Neural progenitor cell (in vitro differentiated cells): ENCODE measurements at places on chromosomes 1 and 21.

GRCh38 chr1:24224761-24225160 lies 37.7 kb upstream of the IFNLR1 start:
- DNase-seq, result no peak

GRCh38 chr1:165495858-165496205 lies 48.0 kb upstream of the LRRC52 start:
- no peak for DNase-seq

DNA sequence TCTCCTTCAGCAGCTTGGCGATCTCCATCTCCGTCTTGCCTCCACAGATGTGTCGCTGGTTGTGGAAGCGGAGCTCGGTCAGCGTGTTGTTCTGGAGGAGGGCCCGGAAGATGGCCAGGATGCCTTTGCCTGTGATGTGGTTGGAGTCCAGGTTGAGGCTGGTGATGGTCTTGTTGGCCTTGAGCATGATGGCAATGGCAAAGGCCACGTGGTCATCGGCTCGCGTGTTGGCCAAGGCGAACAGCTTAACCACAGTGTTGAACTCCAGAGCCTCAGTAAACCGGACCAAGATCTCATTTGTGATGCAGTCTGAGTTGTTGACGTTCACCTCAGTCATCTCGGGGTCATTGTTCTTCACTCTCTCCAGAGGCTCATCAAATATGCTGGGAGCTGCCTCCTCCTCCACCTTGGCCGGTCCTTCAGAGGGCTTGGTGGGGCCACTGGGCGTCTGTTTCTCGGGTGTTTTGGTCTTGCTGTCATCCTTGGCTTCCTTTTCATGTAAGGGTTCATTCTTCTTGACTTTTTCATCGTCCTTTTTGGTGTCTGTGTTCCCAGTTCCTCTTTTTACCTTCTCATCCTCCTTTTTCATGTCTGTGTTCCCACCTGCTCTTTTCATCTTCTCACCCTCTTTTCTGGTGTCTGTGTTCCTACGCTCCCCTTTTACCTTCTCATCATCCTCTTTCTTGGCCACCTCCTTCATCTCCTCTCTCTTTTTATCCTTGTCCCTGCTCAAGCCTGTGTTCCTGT lies 11.2 kb downstream of the SHISA4 start:
- no peak for DNase-seq

DNA sequence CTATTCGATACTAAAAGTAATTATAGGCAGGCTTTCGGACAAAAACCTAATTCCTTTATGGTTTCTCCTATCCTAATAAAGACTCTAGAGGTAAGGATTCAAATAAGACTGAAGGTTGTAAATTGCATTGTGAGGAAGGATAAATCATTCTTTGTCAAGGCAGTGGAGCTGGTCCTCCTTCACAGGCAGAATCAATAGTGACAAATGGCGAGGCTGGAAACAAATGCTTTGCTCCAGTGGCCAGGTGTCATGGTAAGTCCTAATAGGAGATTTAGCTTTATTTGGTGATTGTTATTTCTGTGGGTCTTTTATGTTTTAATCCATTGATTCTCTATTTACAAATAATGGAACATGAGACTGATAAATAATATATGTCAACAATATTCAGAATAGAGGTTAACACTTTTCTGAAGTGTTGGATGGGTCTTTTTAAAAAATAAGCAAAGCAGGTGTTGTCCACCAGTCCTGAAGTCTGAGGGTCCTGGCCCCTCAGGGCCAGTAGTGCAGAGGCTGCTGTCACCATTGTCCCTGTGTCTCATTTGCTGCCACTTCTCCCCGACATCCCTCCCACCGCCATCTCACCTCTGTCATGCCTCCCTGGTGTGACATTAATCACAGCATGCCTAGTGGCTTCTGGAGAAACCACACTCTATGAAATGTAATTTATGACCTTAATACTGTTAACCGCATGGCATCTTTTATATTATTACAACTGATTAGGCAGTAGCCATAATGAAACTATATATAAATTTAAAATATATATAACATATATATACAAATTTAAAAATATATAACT lies 120.9 kb upstream of the MAGI3 start:
- no peak for DNase-seq
